AG04450 (cell line): ENCODE measurements at places on chromosomes 2 and 18. TPM values are rescaled to one million over a fixed set of nuclear protein-coding genes. Genes with fewer than 3 reads are reported as not detected.

The GKN2 gene
- polyA plus RNA-seq, result not detected in 2 replicates

GRCh38 chr18:25787276-25787675 is 303.1 kb downstream of the SS18 start:
- DNase-seq, result no peak

- DNase-seq, result no peak
These were observed 120.5 kb downstream of the MTCL1 start for GRCh38 chr18:8825729-8826375.

DNA sequence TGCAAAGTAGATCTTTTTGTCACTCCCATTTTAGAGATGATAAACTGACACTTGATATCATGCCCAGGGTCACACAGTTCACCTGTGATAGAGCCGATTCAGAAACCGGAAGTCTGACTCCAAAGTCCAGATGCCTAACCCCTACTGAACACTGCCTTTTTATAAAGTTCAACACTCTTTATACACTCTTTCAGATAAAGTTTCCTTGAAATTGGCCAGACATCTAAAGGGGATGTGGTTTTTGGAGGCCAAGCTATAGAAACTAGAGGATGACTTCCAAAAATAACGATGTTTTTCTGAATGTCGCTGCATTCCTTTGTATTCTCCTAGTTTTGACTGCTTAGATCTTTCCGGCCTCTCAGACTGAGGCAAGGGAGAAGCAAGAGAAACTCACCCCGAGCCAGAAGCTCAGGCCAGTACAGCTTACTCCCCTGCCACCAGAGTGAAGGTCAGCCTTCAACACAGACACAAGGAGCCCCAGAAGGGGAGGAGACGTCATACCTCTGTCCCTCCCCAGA is 61.8 kb downstream of the NRP2 start:
- DNase-seq, result no peak

DNA sequence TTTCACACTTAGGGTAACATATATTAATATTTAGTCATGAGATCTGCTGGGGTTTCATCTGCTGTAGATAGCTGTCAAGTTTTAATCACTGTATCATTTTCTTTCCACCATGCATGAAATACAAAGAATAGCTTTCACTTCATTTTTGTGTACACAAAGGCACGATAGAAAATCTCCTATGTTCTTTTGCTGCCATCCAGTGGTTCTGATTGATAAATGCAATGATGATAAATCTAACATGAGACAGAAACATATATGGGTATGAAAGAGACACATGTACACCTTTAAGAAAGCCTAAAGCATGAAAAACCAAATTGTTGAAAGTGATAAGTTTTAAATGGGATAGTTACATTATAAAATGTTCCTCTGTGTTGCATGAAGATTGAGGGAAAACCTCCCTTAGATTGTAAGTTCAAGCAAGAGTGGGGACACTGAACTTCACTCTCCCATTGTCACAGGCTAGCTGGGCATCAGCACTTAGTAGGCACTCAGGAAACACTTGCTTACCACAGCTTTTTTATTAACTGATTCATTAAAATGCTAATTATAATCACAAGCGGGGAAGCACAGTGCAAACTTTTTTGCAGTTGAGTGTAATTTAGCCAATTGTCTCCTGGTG is 31.2 kb downstream of the C1D start:
- peak; percentile 15 for DNase-seq

- no peak for DNase-seq
These were observed 37.5 kb upstream of the HAAO start for GRCh38 chr2:42829671-42830440.

GRCh38 chr2:132978840-132979239 is 308.8 kb upstream of the LYPD1 start:
- no peak for DNase-seq

DNA sequence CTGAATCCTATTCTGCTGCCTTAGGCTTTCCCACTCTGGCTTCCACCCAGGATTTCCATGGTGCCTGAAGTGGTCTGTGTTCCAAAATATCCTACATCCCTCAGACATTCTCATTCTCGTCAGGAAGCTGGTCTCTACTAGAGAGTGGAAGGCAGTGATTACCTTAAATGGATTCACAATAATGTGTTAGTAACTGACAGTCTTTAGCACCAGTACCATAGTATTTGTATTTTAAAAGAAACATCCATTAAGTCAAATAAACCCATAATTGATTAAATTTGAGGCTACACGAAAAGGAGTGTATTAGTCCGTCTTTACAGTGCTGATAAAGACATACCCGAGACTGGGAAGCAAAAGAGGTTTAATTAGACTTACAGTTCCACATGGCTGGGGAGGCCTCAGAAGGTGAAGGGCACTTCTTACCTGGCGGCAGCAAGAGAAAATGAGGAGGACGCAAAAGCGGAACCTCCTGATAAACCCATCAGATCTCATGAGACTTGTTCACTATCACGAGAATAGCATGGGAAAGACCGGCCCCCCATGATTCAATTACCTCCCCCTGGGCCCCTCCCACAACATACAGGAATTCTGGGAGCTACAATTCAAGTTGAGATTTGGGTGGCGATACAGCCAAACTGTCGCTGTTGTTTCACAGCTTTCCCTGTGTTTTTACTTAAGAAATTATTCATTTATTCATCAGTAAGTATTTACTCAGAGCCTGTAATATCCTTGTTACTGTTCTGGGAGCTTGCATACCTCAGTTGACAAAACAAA is 306.5 kb downstream of the STK39 start:
- no peak for DNase-seq

DNA sequence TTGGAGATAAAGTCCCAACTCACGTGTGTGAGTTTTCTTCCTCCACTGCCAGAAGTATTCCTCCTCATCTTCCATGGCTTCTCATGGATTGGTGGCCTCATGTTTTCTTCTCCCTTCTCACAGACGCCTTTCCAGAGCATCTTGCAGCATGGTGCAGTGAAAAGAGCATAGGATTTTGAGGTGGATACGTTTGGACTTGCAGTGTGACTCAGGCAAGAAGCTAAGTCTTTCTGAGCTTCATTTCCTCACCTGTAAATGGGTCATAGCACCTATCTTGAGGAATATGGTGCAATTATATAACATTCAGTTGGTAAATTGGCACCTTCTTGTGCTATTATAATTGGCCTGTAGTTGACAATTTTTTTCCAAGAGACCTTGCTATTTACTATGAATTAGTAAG is 247.6 kb downstream of the RDH14 start:
- DNase-seq, result no peak

DNA sequence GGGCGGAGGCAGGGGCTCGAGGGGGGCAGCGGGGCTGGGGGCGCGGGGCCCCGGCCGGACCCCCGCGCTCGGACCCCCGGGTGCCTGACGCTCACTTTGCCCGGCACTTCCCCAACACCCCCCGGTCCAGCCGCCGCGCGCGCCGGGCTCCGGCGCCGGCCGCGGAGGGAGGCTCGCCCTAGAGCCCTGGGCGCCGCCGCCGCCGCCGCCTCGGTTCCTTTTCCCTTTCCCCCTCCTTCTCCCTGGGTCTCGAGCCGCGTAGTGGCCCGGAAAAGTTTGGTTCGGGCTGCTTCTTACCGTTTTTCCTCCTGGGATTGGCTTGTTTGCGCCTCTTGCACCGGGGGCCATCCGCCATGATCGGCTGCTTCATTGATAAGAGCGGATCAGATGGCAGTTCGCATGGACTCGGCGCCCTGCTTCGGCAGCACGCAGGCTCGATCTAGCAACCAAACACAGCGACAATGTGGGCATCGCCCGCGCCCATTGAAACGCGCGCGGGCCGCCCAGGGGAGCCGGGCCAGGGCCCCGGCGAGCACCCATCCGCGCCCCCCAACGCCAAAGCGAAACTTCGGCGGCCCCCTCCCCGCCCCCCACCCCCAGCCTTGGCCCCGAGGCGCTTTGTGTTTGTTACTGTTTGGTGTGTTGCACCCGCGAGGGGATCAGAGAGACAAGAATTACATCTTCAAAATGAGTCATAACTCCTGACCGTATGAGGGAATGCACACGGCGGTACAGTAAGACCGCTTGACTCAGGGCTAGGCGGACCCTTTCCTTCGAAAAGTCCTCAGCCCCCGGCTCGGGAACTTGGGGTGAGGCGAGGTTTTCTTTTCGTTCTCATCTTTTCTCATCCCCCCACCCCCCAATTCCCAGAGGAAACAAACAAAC is 2.7 kb downstream of the ZEB2 start:
- peak; percentile 87 for DNase-seq

DNA sequence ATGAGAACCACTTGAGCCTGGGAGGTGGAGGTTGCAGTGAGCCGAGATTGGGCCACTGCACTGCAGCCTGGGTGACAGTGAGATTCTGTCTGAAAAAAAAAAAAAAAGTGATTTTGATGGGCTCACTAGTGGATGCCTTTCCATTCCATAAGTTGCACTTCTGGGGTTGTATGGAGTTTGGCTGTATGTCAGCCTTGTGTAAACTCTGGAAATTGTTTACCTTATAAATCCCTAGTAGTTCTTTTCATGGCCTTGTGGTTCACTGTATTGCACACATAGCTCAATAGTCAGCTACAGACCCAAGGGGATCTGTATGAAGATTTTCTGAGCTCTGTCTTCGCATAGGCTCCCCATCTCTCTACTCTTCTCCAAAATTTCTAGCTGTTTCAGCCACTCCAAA is 131.9 kb downstream of the SOX11 start:
- DNase-seq, result peak; percentile 15

DNA sequence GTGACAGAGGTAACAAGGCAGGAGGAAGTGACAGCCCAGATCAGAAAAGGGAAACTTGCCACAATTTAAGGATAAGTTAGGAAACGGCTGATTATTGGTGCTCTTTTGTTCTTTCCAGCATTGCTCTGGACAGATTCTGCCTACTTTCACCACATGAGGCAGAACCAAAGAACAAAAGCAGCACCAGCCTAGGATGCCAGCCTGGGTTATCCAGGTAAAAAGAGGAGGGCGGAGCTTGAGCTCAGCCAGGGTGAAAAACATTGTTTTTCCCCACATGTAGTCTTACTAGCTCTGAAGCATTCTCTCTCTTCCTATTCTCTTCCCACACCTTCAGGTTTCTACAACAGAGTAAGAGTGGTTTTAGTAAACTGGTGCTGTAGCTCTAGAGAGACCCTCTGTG is 300.5 kb downstream of the TMX3 start:
- DNase-seq, result no peak

The EPAS1 gene
- 506 and 522 TPM in 2 replicates for polyA plus RNA-seq

- no peak for DNase-seq
These were observed 330.6 kb downstream of the RND3 start for GRCh38 chr2:150156876-150157275.
